Brain pericyte (primary cell): ENCODE measurements at places on chromosomes 12 and 14.

DNA sequence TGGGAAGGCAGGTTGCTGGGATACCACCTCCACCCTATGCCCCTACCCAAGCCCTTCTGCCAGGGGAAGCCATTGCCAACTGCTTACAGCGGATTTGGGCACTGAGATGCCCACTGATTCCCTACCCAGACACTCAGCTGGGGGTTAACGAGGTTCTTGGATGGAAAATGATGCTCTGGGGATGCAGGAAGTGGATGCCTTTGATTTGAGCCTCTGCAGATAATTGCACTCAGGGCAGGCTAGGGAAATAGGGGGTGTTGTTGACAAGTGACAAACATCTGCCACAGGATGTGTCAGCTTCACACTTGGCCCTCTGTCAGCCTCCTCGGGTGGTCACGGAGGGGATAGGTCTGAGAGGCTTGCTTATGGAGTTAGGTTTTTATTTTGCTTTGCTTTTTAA lies 57.4 kb downstream of the RPH3A start:
- no peak for DNase-seq

GRCh38 chr12:106594447-106594846 lies 11.6 kb downstream of the RFX4 start:
- DNase-seq = no peak

DNA sequence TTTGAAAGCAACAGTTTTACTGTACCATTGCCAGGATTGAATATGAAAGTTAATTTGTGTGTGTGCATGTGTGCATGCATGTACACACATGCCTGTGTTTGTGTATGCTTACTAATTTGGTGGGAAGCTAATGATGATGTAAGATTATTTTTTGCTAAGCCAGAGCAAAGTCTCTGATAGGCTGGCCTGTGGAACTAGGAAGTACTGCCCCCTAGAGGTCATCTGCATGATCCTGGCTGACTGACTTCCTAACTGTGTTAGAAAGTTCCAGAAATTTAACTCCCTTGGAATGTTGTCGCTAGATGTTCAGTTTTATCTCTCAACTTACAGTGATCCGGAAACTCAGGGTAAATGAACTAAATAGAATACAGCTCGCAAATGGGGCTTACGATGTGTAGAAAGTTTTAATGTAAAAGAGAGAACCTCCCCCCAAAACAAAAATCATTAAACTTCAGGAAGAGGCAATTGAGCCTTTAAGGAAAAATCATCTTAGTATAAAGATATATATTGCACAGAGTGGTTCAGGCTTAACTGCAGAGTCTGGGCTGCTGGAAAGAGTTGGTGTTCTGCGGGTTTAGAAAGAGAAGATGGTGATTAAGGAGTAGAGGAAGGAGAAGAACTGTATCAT lies 34.3 kb upstream of the SLC38A1 start:
- DNase-seq = no peak

DNA sequence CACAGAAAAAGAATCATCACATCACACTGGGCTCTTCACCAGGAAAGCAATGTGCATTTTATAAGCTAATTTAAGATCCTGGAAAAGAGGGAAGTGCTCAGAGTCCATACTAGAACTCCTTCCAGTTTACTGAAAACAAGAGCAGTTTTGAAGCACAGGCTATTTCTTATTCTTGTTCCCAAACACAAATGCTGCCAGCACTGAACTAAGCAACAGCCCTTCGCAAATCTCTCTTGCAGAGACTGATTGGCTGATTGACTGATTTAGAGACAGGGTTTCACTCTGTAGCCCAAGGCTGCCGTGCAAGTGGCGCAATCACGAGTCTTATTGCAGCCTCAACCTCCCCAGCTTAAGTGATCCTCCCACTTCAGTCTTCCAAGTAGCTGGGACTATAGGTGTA lies 44.8 kb downstream of the BCL2L14 start:
- DNase-seq = no peak

DNA sequence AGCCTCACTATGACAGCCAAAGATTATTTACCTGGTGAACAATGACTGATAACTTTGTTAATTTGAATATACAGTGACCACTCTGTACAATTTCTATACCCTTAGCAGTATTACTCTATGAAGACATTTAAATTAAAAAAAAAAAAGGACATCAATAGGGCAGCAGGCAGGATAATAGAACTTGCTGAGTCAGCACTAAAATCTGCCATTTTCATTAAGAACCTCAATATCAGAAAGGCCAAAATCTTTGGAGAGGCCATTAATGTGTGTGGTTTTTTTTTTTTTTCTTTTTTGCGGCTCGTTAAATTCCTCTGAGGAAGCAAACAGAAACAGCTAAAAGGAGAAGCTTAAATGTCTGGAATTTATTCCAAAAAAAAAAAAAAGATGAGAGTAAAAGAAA lies 73.7 kb downstream of the FOXN3 start:
- no peak for DNase-seq

DNA sequence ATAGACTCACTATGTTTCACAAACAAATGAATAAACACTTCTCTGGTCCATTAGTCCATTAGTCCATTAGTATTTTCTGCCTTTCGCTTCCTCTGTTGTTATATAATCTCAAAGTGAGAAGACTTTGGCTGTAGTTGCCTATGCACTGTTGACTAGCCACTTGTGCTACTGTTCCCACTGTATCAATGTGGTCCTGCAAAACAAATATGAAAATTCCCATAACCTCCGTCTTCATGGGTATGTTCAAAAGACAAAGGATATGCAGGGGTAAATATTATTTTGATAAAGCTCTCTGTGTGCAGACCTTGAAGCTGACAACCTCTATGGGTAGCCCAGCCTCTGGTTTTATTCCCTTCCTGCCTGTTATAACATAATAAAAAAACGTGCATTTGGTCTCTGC lies 77.8 kb downstream of the DIO2 start:
- DNase-seq = no peak

DNA sequence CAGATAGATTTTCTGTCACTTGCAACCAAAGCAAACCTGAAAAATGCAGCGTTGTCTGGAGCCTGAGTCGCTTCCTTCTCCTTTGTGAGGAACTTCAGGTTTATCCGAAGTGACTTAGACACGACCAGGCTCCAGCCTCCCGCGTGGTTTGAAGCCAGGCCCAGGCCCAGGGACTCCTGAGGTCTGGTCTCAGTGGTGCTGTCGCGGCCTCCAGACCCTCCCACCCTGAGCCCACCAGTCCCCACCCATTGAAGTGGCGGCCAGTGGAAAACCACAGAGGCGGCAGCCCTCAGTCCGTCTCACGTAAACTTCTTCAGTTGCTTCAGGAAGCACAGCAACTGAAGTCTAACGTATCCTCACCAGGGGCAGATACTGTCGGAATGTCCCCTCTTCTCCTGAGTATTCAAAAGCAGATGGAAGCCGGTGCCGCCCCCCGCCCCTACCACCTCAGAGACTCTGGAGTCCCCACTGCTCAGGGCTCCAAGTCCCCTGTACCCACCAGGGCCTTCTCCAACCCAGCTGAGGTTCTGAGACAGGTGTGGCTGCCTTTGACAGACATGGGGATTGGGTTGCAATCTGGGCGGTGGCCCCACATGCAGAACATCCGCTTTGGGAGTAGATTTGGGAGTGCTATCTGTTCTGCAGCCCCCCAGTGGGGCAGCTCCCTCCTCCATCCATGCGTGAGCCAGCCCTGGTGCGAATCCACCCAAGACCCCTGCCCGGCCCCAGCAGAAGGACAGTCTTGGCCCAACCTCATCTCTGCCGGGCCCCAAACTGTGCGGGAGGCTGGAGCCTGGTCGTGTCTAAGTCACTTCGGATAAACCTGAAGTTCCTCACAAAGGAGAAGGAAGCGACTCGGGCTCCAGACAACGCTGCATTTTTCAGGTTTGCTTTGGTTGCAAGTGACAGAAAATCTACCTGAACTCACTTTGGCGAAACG lies 26.6 kb upstream of the GALNT9 start:
- no peak for DNase-seq

DNA sequence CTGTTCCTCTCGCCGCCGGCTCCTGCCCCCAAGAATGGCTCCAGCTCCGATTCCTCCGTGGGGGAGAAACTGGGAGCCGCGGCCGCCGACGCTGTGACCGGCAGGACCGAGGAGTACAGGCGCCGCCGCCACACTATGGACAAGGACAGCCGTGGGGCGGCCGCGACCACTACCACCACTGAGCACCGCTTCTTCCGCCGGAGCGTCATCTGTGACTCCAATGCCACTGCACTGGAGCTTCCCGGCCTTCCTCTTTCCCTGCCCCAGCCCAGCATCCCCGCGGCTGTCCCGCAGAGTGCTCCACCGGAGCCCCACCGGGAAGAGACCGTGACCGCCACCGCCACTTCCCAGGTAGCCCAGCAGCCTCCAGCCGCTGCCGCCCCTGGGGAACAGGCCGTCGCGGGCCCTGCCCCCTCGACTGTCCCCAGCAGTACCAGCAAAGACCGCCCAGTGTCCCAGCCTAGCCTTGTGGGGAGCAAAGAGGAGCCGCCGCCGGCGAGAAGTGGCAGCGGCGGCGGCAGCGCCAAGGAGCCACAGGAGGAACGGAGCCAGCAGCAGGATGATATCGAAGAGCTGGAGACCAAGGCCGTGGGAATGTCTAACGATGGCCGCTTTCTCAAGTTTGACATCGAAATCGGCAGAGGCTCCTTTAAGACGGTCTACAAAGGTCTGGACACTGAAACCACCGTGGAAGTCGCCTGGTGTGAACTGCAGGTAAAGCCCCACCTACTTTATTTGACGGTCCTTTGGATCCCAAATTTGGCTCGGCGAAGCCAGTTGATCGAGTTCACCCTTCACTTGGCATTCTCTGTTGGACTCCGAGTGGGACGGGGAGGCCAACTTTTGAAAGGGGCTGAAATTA lies 1.5 kb downstream of the WNK1 start:
- DNase-seq = no peak

- DNase-seq = no peak
Measured at GRCh38 chr12:109928058-109928656, 28.1 kb downstream of the TCHP start.

- no peak for DNase-seq
Measured at GRCh38 chr14:57970175-57970574, 104.3 kb upstream of the SLC35F4 start.

- no peak for DNase-seq
Measured at GRCh38 chr14:92626041-92626440, 112.5 kb downstream of the RIN3 start.

DNA sequence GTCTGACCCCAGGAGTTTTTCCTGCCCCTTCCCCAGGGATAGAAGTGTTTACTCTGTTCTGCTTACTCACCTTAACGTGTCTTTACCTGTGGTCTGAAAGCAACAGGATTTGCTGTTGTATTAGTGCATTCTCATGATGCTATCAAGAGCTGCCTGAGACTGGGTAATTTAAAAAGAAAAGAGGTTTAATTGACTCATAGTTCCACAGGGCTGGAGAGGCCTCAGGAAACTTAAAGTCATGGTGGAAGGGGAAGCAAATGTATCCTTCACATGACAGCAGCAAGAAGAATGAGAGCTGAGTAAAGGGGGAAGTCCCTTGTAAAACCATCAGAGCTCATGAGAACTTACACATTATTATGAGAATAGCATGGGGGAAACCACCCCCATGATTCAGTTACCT lies 240.4 kb downstream of the SNAPC1 start:
- no peak for DNase-seq

DNA sequence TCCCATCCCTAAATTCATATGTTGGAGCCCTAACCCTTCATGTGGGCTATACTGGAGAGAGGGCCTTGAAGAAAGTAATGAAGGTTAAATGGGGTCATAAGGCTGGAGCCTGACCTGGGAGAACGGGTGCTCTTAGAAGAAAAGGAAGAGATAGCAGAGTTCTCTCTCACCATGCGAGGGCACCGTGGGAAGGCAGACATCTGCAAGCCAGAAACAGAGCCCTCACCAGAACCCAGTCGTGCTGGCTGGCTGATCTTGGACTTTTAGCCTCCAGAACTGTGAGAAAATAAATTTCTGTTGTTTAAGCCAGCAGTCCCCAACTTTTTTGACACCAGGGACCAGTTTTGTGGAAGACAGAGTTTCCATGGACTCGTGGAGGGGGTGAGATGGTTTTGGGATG lies 149.3 kb downstream of the ATP23 start:
- DNase-seq = no peak

- no peak for DNase-seq
Measured at GRCh38 chr14:89325959-89326358, 91.1 kb downstream of the FOXN3 start.
